ELF-1 (cell line): ENCODE measurements at places on chromosomes 2 and 18.
A peak's percentile ranks its signal among the peaks of the same experiment; 100 is the strongest.

GRCh38 chr2:134314681-134315368, 61.0 kb downstream of the MGAT5 start:
- no peak for DNase-seq

- peak; percentile 79 for DNase-seq
Observed at GRCh38 chr2:120018549-120018948, 5.7 kb downstream of the EPB41L5 start.

- no peak for DNase-seq
Observed at GRCh38 chr2:1708476-1709334, 35.6 kb downstream of the PXDN start.

DNA sequence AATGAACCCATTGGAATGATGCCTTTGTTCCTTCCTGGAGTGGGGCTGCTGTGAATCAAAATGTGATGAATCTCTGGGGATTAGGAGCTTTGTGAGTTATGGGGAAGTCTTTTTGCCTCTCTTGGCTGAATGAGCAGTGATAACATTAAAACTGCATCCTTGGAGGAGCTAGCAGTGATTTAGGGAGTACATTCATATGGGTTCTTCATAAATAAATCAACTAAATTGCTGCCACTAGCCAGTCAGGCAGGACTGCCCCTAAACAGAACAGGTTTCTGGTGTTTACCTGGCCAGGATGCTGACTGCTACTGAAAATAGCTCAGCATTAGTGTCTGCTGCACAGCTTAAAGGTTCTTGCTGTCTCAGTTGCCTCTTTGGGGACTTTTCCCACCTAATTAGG, 244.5 kb upstream of the MEX3C start:
- DNase-seq: no peak

DNA sequence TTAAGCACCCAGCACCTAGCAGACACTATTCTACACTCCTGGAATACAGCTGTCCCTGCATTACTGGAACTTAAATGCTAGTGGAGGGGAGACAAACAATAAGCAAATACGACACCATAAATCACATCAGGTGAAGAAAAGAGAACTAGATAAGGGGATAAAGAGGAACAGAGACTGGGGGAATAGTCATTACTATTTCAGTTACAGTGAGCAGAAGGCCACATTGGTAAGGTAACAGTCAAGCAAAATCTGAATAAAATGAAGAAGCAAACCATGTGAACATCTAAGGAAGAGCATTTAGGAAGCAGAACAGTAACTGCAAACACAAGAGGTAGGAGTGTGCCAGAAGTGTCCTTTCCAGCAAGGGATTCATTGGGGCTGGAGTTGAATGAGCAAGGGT, 77.0 kb upstream of the PTPRM start:
- no peak for DNase-seq

GRCh38 chr2:184734338-184734737, 136.0 kb downstream of the ZNF804A start:
- no peak for DNase-seq

GRCh38 chr2:13508671-13509070, 791.9 kb downstream of the TRIB2 start:
- no peak for DNase-seq

- DNase-seq: no peak
Observed at GRCh38 chr2:75523313-75524275, 37.1 kb downstream of the EVA1A start.

- DNase-seq: no peak
Observed at GRCh38 chr2:211864328-211864727, 674.3 kb downstream of the ERBB4 start.

- peak; percentile 10 for DNase-seq
Observed at GRCh38 chr18:24015639-24016631, 1.4 kb downstream of the TTC39C start.

DNA sequence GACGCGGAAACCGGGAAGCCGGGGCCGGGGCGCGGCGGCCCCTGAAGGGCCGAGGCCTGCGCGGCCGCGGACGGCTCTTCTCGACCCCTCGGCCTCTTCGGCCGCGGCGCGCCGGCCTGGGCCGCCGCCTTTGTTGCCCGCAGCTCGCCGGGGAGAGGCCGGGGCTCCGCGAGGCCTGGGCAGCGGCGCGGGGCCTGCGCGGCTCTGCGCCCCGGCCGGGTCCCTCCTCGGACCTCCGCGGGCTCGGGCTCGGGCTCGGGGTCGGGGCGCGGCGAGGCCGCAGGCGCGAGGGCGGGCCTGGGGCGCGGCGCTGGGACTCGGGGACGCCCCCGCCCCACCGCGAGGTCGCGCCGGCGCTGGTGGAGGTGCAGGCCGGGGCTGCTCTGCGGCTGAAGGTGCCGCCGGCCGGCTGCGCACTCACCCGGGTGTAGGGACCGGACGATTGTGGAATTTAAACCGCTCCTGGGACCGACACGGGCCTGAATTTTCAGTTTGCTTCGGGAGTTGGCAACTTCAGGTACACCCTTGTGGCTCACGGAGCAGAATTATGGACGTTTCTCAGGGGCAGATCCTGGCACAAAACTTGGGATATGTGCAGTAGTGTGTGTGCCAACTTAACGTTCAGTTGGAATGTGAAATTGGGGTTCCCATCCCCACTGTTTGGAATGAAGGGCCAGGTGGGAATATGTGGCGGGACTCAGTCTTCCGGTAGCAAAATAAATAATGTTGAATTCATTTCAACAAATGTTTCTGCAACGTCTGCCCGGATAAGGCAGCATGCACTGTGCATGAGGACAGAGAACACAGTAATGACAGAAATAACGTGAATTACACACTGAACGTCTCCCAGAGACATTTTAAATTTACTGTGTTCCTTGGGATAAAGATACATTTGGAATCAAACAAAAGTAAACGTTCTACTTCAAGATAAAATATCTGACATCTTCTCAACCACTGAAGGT, 787 bp downstream of the SOCS6 start:
- DNase-seq: peak; percentile 26

DNA sequence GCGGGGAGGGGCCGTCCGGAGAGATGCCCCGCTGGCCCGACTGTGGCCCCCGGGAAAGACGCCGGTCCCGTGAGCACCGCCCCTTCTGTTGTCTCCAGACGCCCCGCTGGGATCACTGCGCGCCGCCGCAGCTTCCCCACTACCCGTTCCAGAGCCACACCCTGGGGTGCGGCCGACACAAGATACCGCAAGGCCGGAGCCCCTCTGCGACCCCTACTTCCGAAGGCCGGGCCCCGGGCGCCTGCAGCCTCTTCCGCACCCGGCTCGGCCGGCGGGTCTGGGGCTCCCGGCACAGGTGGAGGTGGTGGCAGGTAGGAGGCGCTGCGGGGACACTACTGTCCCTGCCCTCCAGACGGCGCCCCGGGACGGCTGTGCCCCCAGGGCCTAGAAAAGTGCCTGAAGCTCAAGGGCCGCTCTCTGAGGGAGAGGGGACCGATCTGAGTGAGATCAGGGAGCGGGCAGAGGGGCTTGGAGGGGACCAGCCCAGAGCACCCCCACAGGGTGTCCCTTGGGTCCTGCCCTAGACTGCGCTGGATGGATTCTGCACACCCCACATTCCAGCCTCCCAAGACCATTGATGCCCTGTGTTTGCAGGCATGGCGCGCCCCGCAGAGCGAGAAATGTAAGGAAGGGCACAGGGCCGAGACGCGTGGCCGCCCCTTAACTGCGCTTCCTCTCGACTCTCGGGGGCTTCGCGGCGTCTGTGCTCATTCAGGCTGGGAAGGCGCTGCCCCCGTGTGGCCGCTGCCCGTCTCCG, 80.0 kb downstream of the GFPT1 start:
- peak; percentile 91 for DNase-seq

DNA sequence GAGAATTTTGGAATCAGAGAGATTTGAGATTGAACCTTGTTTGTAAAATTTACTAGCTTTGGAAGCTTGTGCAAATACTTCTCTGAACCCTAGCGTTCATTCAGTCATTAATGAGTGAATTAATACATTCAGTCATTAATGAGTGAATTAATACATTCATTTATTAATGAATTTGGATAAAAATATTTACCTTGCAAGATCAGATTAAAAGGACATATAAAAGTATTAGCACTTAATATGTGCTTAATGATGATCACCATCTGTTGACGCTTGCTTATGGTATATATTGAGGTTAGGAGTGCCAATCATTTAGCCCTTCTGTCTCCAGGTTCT, 26.9 kb downstream of the EML4 start:
- DNase-seq: no peak

- DNase-seq: peak; percentile 85
Observed at GRCh38 chr2:222859786-222860612, 837 bp upstream of the ACSL3 start.

DNA sequence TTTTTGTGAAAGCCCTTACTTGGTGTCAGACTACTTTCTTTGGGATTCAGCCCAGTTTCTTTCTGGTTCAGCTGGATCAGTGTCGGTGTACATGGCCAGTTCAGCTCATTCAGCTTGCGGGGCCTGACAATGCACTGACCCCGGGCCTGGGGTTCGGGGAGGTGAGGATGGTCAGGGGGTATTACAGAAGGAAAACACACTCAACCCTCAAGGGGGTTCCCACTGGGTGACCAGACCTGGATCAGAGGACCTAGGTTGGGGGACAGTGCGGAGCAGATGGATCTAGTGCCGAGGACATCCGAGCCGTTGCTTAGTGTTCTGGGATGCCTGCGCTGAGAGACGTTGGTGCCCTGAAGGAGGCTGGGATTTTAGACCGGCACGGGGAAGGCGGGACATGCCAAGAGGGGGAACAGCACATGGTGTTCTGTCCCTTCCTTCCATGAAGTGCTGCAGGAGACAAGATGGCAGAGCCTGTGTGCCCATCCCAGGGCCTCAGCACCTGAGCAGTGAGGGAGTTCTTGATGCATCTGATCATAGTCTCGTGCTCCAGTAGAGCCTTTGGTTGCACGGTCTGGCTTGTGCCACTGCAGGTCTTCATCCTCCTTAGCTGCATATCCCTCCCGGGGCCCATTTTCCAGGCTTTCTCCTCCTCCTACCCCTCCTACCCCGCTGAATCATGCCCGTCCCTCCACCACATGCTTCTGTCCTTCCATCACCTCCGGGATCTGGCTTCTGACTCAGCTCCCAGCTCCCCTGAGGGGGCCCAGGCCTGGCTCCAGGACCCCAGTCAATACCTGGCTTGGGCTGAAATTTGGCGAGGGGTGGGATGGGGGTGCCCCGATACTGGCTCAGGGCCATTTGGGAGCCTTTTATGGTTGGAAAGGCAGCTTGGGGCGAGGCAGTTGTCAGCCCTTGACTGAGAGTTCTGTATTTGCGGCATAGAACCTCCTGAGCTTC, 18.0 kb downstream of the SPEG start:
- DNase-seq: peak; percentile 80

DNA sequence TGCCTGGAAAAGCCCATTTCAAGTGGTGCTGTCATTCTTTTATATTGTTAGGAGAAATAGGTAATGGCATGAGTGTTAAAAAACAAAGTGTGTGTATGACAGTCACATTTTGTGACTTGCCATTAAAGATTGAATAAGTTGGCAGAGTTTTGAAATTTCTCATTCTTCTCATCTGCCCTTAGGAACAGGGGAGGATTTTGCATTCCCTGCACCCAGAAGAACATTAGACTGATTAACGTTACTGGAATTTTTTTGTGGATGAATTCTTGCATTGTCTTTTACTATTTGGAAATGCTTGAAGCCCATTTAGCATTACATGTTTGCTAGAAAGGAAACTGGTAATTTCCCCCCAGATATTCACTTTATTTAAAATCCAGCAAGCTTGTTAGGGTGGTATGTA, 162.2 kb downstream of the BABAM2 start:
- DNase-seq: no peak

DNA sequence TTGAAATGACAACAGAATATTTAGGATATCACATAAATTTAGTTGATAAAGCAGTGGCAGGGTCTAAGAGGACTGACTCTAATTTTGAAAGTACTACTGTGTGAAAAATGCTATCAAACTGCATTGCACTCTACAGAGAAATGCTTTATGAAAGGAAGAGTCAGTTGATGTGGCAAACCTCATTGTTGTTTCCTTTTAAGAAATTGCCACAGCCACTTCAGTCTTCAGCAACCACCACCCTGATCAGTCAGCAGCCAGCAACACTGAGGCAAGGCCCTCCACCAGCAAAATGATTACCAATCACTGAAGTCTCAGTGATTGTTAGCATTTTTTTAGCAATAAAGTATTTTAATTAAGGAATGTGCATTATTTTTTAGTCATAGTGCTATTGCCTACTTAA, 488.7 kb upstream of the SLC39A10 start:
- no peak for DNase-seq

- DNase-seq: no peak
Observed at GRCh38 chr2:64655873-64656272, 2.2 kb upstream of the SERTAD2 start.

DNA sequence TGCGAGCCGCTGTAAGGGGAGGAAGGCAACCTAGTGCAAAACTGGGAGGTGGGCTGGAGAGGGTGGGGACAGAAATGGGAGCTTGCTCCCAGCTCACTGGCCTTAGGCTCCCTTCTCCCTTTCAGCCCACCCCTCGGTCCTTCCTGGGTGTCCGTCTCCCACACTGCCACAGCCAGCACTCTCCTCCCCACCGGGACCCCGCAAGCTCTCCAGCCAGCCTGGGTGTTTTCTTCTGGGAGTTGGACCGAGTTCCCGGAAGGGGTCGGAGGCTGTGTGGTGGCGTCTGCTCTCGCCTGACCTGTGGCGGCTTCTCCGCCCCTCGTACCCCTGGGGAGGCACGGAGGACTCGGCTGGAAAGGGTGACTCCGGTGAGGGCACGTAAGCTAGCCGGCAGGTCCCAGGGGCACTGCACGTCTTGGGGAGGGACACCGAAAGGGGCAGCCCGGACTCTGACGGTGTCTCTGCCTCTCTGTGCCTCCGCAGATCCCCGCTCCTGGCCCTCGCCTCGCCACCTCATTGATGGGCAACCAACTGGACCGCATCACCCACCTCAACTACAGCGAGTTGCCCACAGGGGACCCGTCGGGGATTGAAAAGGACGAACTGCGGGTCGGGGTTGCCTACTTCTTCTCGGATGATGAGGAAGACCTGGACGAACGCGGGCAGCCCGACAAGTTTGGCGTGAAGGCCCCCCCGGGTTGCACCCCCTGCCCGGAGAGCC, 1.1 kb downstream of the LRATD1 start:
- DNase-seq: peak; percentile 1

GRCh38 chr2:8583400-8584173, 98.3 kb upstream of the ID2 start:
- peak; percentile 91 for DNase-seq

DNA sequence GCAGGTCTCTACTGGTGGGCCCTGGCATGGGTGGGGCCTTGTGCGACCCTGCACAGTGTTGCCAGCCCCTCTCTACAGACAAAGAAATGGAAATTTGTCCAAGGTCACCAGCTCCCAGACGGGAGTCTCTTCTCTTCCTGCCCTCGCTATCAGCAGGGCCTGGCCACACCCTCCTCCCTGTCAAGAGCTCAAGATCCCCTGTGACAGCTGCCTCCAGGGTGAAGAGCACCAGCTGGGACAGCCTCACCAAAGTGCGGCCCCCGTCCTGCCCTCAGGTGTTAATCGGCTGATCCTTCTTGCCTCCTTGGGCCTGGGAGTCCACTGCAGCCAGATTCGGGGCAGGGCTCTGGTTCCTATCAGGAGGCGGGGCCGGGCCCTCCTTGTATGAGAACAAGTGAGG, 259.1 kb downstream of the TWIST2 start:
- DNase-seq: no peak

- DNase-seq: no peak
Observed at GRCh38 chr2:201883606-201884369, 77.5 kb downstream of the CDK15 start.

GRCh38 chr2:8623958-8624591, 57.8 kb upstream of the ID2 start:
- DNase-seq: no peak

- no peak for DNase-seq
Observed at GRCh38 chr2:25619185-25619584, 54.2 kb downstream of the DTNB start.

- no peak for DNase-seq
Observed at GRCh38 chr2:197713271-197713670, 8.1 kb downstream of the MARS2 start.
